ENCODE measurements at places on chromosomes 12 and 14.

DNA sequence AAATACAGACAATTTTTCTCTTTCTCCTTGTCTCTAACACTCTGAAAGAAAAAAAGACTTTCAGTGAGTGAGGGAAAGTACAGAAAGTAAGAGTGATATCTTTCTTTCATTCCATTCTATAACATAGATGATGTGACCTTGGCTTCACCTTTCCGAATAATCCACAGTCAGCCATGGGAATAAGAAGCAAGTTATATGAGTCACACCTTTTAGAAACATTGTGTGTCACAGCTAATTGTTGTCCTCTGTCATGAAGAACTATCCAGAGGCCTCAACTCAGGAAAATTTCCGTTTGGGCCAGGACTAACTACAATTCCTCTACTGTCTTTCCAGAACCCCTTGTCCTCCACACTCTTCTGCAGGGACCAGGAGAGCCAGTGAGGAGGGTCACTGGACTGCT, 209.7 kb upstream of the FAR2 start:
- DNase-seq, result no peak

DNA sequence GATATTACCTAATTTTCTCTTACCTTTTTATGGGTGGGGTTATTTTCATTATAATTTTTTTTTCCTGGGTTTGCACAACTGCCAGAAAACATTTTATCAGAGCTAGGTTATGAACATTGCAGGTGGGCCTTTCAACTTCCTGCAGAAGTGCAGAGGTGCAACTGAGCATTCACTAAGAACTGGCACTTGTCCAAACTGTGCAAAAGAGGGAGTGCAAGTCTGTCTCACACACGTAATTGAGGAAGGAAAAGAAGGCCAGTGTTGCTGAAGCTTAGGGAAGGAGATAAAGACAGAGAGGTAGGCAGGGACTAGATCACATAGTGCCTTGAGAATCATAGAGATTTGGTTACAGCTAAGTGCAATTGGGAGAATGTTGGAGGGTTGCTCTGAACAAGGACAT, 14.1 kb upstream of the AMN1 start:
- DNase-seq, result no peak

DNA sequence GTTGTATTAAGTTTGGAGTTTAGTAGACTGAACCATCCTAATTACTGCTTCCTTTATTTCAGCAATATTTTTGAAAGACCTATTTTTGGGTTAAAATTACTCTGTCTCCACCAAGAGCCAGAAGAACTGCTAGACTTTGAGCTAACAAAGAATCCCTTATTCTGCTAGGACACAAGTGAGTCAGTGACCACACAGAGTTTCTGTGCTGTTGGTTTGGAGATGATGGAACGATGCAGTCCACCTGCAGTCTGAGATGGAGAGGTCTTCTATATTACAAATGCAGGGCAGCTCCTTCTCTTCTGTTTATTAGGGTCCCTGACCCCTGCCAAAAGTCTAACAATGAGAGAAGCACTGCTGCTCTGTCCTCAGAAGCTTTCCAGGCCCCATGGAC, 6.7 kb upstream of the STXBP6 start:
- DNase-seq, result no peak

- peak; percentile 36 for DNase-seq
These were observed 56.3 kb downstream of the FGD4 start for GRCh38 chr12:32455607-32456071.

DNA sequence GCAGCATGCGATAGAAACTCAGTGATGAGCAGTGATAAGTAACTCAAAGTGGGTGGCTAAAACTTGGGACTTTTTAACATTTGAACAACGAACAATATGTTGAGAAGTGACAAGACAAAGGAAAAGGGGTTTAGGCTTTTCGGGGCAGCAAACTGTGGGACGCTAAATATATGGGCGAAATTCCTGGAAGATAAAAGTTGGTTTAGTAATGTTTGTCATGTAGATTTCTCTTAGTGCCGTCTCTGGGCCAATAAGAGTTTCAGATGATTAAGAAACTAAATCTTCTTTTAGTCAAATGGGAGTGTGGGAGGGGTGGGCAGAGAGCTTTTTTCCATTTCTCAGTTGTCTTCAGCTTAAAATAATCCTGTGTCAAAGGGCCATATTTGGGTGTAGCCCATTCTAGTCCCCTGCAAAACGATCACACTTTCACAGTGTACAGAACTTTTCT, 41.7 kb upstream of the FUT8 start:
- DNase-seq, result no peak

DNA sequence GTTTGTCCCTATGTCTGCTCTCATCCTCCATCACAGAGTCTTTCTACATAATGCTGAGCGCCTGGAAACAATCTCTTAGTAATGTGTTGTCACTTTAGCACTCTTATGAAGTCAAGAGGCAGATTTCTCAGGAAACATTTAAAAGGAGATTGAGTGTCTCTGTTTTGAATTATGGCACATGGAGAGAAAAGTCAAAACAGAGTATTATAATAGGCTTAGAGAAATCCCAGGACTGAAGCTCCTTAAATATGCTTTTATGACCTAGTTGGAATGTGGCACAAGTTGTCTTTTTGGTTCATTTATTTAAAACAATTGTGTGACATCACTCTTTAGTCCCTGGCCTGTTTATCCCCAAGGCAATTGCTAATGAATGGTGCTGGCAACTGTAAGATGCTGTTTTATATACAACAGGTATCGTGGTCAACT, 117.8 kb upstream of the HIF1A start:
- DNase-seq, result no peak

All from SHP77 treated with DMSO at 0.1 percent for 48 hours (cell line).